ENCODE measurements at places on chromosomes 7 and 10. TPM values are rescaled to one million over a fixed set of nuclear protein-coding genes. Genes with fewer than 3 reads are reported as not detected.

AKR1C4 gene
- 0.63 TPM for total RNA-seq

PAPSS2 gene
- 4.6 TPM for total RNA-seq

GLCCI1 gene
- 49.8 TPM for total RNA-seq

SPAM1 gene
- 9.4 TPM for total RNA-seq

CFTR gene
- 5.1 TPM for total RNA-seq

SEPTIN7 gene
- total RNA-seq = 194 TPM

SEMA4G gene
- 4.8 TPM for total RNA-seq

NEUROG3 gene
- not detected for total RNA-seq

RADIL gene
- 24.3 TPM for total RNA-seq

CCL26 gene
- not detected for total RNA-seq

CLCN1 gene
- 1.4 TPM for total RNA-seq

DNAJC12 gene
- total RNA-seq = 22.5 TPM

EMX2 gene
- total RNA-seq = 1.5 TPM

INA gene
- 5.2 TPM for total RNA-seq

ACBD7 gene
- total RNA-seq = 6.6 TPM

CACNB2 gene
- total RNA-seq = 1.4 TPM

CYP2C19 gene
- total RNA-seq = not detected

PIK3CG gene
- total RNA-seq = 10.3 TPM

C7orf33 gene
- 0.24 TPM for total RNA-seq

VAX1 gene
- 0.56 TPM for total RNA-seq

TWIST1 gene
- total RNA-seq = 22.5 TPM

TLX1 gene
- total RNA-seq = 0.99 TPM

RET gene
- total RNA-seq = 9.5 TPM

ADCY1 gene
- total RNA-seq = 13.7 TPM

ITGB8 gene
- total RNA-seq = 111 TPM

CALHM1 gene
- total RNA-seq = 0.24 TPM

GPR15LG gene
- not detected for total RNA-seq

STRIP2 gene
- 25.5 TPM for total RNA-seq

PRSS37 gene
- 38.6 TPM for total RNA-seq

SEMA3D gene
- 11.5 TPM for total RNA-seq

MLXIPL gene
- 160 TPM for total RNA-seq

FAM237B gene
- total RNA-seq = not detected

MYO1G gene
- 1.7 TPM for total RNA-seq

CH25H gene
- not detected for total RNA-seq
